Lung (tissue), 17 donors: ENCODE measurements at places on chromosomes 11 and 22.

GRCh38 chr11:108223348-108224149 is 682 bp downstream of the ATM start:
- no peak for DNase-seq

- DNase-seq: peak; percentile 71
These were observed 579 bp upstream of the CYB5R2 start for GRCh38 chr11:7673724-7674434.

- no peak for DNase-seq
These were observed 126.0 kb upstream of the TTC12 start for GRCh38 chr11:113188371-113188834.

DNA sequence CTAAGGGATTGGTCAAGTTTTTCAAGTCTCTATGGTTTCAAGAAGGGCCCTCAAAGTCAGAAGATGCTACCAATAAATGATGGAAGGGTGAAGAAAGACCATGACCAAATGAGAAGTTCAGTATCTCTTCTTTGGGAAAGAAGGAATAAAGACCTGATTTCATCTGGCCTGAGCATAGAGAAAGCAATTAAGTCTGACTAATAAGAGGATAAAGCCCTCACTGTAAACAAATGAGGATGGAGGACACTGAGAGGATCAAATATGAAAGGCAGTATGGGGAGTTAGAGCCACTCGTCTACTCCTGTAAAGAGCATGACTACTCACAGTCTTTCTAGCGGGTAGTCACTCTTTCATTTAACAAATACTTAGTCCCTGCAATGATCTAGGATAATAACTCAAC is 44.6 kb downstream of the FAM168A start:
- no peak for DNase-seq

- DNase-seq: no peak
These were observed 3.0 kb downstream of the ABTB2 start for GRCh38 chr11:34354782-34355181.

- DNase-seq: no peak
These were observed 38.5 kb upstream of the CTSC start for GRCh38 chr11:88375927-88376470.

DNA sequence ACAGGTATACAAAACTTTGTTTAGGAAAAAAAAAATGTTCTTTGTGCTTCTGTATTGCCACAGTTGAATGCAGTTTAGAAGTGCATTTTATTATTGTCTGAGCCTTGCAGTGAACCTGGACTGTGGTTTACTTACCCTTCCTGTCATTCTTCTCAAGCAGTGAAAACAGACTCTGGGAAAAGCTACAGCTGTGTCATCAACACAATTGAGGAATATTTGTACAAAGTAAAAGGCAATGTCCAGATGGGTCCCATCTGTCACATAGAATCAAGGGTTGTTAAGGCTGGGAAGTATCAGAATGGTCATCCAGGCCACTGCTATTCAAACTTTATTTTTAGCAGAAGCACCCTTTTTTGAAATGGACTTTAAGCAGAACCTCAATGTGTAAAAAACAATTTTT is 73.3 kb downstream of the TRIM44 start:
- DNase-seq: peak; percentile 38
